ENCODE measurements at places on chromosomes 2 and 18. TPM values are rescaled to one million over a fixed set of nuclear protein-coding genes. Genes with fewer than 3 reads are reported as not detected.

LOXHD1 gene
- total RNA-seq: 1.9 TPM

FIGN gene
- total RNA-seq: 5.4 TPM

PIEZO2 gene
- total RNA-seq: 33.2 TPM

C2orf66 gene
- total RNA-seq: not detected

OR6B2 gene
- total RNA-seq: not detected

GLS gene
- total RNA-seq: 145 TPM

CLEC4F gene
- total RNA-seq: 0.31 TPM

CCDC102B gene
- 30.4 TPM for total RNA-seq

ALK gene
- 0.09 TPM for total RNA-seq

DNAJC5G gene
- total RNA-seq: not detected

SPC25 gene
- 2.1 TPM for total RNA-seq

IGFBP5 gene
- total RNA-seq: 196 TPM

CIDEA gene
- total RNA-seq: not detected

RTP5 gene
- 0.09 TPM for total RNA-seq

AGXT gene
- 0.61 TPM for total RNA-seq

OXER1 gene
- total RNA-seq: 2.1 TPM

EFHD1 gene
- total RNA-seq: 2.2 TPM

APCDD1 gene
- 77.4 TPM for total RNA-seq

MAP3K19 gene
- total RNA-seq: 11.0 TPM

MGAT4A gene
- total RNA-seq: 40.2 TPM

CCDC121 gene
- 12.8 TPM for total RNA-seq

EMILIN2 gene
- 13.9 TPM for total RNA-seq

EVX2 gene
- not detected for total RNA-seq

GREB1 gene
- total RNA-seq: 2.9 TPM

FAM124B gene
- total RNA-seq: 21.4 TPM

RASGRP3 gene
- 36.6 TPM for total RNA-seq

COL3A1 gene
- 2,500 TPM for total RNA-seq

SKA1 gene
- total RNA-seq: 0.49 TPM

SNRPD1 gene
- 37.0 TPM for total RNA-seq

POU3F3 gene
- total RNA-seq: 0.23 TPM

SCRN3 gene
- total RNA-seq: 34.0 TPM

BMP10 gene
- total RNA-seq: 0.31 TPM

SIGLEC15 gene
- 0.91 TPM for total RNA-seq

STK17B gene
- 35.8 TPM for total RNA-seq

CDH7 gene
- not detected for total RNA-seq

SERPINB5 gene
- 0.92 TPM for total RNA-seq

NBAS gene
- 40.1 TPM for total RNA-seq

LCT gene
- total RNA-seq: not detected

GAD1 gene
- 0.80 TPM for total RNA-seq

EN1 gene
- not detected for total RNA-seq

FZD7 gene
- 12.1 TPM for total RNA-seq

NDC80 gene
- 3.9 TPM for total RNA-seq

FEV gene
- total RNA-seq: not detected

RAPGEF4 gene
- total RNA-seq: 33.5 TPM

SPATS2L gene
- 69.5 TPM for total RNA-seq

ITGA4 gene
- total RNA-seq: 18.3 TPM

CENPA gene
- total RNA-seq: 0.71 TPM

COPS9 gene
- 52.5 TPM for total RNA-seq

FLACC1 gene
- 8.0 TPM for total RNA-seq

All from lung (tissue), 17 donors.